Stimulated activated CD4-positive, alpha-beta T cell treated with anti-CD3 and anti-CD28 coated beads, Interleukin-1b, Interleukin-23, amount 100 ng/mL, for 48 hours (primary cell): ENCODE measurements at places on chromosomes 7 and 10.

DNA sequence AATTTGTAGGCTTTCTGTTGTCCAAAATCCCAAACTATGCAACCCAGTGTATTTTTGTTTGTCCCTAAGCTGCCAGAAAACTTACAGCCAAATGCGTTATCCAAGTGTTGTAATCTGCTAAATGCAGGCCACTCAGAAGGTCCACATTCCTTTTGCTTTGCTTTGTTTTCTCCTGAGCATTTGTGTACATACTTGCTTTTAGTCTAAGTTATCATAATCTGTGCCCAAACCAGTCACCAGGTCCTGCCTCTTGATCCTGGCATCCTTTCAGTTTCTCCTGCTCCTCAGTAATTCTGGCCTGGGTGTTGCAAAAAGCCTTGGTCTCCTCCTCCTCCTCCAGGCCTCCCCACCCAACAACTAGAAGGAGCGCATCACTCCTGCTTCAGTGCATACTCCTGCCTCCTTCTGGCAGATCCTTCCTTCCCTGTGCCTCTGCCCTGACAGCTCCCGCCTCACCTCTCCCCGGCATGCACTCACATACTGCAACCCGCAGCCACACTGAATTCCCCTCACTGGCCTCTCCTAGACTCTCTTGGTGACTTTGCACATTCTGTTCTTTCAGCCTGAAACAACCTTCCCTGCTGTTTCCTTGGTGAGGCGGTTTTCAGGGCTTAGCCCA, 2.3 kb downstream of the DENND2A start:
- DNase-seq = no peak

DNA sequence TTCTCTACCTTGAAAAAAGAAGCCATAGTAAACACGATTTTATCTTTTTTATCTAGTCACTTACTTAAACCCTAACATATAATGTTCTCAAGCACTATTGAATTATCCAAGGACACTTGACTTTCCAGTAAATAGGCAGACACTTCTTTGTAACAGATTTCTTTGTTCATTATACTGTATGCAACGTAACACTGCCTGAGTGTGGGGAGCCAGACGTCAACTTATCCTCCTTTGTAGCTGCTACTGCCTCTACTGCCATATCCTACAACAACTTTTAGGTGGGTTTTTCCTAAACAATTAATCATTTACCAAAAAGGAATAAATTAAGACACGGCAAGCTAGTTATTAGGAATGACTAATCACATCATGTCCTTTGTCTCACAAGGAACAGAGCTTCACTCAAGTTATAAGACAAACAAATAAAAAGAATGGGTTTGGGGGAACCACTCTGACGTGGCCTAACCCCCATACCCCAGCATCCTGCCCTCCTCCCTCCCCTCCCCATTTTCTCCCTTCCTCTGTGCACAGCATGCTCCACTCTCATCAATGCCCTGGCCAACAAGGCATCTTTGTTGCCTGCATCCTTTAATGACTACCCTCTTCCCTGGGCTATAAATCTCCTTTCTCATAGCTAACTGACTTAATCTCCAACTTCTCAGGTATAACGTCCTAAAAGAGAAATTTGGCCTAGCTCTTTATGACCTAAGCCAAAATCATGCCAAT, 43.3 kb downstream of the DOCK4 start:
- no peak for DNase-seq

DNA sequence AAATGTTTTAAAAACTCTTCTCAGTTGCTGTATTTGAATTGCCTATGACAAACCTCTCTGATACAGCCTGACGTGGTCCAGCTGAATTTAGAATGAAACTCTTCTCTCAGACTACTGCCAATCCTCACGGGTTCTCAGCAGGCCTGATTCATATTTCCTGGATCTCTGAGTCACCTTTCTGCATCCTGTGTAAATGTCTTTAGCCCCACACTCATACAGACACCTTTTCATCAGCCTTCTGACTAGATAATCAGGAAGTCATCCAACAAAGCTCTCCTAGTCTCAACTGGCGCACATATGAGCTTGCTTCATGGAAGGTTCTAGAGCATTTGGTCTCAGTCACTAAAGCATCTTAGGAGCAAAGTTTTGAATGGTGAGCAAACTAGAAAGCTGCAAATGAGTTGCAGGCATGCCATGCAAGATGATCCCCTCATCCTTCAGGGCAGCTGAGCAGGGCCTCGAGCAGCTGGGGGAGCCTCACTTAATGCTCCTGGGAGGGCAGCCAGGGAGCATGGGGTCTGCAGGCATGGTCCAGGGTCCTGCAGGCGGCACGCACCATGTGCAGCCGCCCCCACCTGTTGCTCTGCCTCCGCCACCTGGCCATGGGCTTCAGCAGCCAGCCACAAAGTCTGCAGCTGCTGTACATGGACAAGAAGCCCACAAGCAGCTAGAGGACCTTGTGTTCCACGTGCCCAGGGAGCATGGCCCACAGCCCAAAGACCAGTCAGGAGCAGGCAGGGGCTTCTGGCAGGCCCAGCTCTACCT, 182.8 kb downstream of the ARHGAP12 start:
- DNase-seq = peak; percentile 76

GRCh38 chr7:26948617-26949118, 84.3 kb upstream of the SKAP2 start:
- no peak for DNase-seq
